ENCODE measurements at places on chromosomes 5 and 9.

DNA sequence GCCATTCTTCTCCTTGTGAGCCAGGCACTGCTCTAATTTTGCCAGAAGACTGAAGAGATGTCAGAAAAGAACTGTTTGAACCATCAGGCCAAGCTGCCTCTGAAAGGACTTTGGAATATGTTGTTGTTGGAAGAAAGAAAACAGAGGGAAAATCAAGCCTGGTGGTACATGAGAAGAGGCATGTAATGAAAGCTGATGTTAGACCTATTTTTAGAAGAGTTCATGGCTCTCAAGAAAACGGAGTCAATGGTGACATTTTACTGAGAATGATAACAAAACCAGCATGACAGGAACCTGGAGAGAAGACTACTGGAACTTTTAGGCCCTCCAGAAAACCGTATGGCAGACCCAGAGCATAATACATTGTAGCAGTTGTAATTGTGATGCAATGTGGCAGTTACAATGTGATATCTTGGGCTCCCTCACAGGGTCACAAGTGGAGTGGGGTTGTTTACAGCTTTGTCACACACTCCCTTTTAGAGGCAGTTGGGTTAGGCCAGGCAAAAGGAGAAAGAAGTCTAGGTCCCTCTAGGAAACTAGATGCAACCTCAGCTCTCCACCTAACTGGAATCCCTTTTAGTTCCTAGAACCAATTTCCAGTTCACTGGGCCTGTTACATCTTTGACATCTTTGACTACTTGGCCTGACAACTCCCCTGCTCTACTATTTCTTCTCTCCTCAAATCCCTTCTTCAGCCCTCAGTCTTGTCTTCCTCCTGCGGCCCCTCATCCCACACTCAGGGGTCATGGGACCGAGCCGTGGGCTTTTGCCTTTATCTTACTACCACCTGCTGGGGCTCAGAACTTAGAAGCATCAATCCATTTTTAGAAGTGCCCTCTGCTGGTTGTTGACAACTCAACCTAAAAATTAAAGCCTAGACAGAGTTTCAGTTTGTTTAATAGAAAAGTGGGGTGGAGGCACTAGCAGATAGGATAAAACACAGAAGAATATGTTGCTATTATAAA is 61.2 kb upstream of the JAK2 start:
- no peak for DNase-seq

DNA sequence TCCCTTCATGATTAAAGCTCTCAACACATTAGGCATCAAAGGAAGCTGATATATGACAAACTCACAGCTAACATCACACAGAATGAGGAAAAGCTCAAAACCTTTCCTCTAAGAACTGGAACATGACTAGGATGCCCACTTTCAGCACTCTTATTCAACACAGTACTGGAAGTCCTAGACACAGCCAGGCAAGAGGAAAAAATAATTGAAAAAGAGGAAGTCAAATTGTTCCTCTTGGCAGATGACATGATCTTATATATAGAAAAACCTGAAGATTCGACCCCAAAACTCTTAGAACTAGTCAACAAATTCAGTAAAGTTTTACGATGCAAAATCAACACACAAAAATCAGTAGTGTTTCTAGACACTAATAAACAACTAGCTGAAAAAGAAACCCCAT is 144.3 kb upstream of the NREP start:
- DNase-seq, result no peak

GRCh38 chr9:126483468-126484073 is 130.2 kb upstream of the LMX1B start:
- no peak for DNase-seq

DNA sequence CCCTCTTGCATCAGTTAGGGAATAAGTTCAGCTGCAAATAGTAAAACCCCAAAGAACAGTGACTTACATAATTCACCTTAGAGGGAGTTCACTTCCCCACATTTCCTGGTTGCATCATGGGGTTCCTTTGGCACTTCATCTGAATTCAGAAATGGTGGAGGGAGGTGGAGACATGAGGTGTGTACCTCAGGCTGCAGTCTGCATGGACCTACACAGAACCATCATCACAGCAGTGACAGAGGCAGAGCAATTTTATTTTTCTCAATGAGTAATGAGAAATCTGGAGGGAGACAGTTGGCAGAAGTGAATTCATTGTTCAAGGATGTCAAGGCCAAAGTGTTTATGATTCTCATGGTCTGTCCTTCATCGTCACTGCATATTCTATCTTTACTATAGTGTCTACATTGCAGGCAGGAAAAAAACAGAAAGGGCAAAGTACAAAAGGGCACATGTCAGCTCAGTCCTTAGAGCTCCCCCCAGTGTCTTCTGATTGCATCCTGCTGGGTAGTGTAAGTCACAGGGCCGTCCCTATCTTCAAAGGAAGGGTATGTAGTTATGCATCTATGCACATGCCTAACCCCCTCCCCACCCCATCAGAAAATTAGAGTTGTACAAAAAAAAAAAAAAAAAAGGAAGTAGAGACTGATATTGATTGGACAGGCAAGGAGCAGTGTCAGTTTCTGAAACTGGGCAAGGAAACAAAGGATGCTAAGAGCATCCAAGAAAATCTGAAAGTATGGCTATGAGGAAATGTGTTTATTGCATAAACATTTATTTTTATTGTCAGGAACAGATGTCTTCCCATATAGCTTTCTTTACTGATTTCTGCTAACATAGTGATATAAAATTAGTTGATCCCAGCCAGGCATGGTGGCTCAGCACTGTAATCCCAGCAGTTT is 132.7 kb upstream of the APC start:
- no peak for DNase-seq

DNA sequence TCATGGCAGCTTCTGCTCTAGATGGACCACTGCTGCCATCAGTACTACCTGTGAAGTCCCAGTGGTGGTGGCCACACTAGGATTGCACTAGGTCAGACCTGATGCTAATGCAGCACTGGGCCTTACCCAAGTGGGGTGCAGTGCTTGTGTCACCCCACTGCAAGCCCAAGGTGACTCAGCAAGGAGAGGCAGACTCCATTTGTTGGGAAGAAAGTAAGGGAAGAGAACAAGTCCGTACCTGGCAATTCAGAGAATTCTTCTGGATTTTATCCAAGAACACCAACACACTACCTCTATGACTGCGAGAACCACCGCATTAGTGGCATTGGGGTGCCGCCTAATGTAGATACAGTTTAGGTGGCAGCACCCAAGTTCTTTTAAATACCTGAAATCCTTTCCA is 34.0 kb upstream of the TYRP1 start:
- DNase-seq, result no peak

- DNase-seq, result no peak
Observed at GRCh38 chr9:107094370-107094769, 188.7 kb upstream of the RAD23B start.

DNA sequence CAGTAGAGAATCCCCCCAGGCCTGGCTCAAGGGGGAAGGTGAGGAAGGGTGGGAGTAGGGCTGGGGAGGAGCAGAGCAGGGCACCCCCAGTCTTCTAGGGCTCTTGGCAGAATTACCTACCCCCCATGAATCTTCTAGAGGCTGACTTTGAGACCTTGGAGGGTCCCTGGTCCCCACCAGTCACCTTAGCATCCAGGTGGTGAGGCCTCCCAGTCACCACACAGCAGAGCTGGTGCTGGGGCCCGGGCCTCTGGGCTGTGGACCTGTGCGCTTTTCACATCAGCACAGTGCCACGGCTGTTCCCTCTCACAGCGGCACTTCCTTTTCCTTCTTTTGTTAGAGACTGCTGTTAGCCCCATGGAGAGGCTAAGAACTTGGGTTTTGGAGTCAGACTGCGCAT is 148.6 kb upstream of the PITX1 start:
- no peak for DNase-seq

DNA sequence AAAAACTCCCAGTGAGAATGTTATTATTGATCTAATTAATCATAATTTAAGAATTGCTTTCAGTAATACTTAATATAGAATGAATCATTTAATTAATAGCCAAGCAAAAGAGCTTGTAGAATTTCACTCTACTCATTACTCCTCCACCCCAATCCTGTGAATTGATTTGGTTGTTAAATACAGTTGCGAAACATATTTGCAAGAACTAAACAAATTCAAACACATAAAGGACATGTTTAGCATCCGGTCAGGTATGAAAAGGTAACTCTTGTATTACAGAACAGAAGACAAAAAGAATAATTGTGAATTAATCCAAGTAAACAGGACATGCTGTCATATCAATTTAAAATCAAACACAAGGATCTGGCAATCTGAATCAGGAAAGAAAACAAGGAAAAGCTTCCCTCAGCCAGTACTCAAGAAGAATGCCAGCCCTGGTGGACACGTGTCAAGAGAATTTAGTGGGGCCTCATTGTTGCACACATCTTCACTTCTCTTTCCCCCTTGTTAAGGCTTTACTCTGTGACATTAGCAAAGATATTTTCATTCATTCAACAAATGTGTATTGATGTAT is 89.4 kb upstream of the SLC12A2 start:
- DNase-seq, result no peak

- no peak for DNase-seq
Observed at GRCh38 chr5:54362434-54362833, 52.1 kb upstream of the ARL15 start.

GRCh38 chr5:176817841-176818377 is 7.5 kb downstream of the UNC5A start:
- no peak for DNase-seq

DNA sequence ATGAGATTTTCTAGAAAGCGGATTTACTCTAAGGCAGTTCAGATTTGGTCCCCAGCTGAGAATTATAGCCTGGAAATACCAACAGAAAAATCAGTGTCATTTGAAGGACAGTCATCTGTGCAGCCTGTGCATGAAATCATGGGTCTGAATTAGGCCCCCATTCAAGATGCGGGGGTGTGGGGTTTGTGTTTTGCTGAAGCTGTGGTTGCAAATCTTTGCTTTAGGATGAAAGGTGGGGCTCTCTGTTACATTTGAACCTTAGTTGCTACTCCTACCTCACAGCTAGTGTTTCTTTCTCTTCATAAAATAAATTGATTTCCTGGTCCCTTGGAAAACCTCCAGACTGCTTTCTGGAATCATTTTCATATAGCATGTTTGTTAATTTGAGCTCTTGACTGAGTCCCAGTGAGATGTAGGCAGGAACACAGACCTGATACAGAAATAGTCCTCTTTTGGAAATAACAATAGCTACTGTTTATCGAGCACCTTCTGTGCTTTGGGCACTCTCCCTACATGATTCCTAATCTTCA is 4.8 kb upstream of the ABL1 start:
- DNase-seq, result no peak

DNA sequence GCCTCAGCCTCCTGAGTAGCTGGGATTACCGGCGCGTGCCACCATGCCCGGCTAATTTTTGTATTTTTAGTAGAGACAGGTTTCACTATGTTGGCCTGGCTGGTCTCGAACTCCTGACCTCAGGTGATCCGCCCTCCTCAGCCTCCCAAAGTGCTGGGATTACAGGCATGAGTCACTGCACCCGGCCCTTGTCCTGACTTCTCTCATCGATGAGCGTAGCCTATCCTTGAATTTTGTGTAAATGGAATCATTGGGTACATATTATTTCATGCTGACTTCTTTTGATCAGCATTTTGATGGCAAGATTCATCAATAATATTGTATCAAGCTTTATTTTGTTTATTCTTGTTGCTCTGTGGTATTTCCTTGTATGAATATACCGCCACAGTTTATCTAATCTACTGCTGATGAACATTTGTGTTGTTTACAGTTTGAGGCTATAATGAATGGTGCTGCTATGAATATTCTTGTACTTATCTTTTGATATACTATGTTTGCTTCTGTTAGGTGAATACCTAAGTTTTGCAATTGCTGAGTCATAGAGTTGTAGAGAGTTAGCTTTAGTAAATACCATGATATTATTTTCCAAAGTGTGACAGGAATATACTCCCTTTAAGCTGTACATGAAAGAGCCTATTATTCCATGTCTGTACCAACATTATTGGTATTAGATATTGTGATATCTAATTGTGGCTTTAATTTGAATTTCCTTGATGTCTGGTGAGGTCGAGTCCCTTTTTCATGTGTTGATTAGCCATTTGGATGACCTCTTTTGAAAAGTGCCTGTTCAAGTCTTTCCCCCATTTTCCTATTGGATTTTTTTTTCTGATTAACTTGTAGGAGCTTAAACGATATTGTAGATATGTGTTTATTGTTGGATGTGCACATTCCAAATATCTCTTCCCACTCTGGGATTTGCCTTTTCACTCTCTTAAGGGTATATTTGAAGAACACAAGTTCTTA is 107.5 kb downstream of the RGS3 start:
- DNase-seq, result no peak

DNA sequence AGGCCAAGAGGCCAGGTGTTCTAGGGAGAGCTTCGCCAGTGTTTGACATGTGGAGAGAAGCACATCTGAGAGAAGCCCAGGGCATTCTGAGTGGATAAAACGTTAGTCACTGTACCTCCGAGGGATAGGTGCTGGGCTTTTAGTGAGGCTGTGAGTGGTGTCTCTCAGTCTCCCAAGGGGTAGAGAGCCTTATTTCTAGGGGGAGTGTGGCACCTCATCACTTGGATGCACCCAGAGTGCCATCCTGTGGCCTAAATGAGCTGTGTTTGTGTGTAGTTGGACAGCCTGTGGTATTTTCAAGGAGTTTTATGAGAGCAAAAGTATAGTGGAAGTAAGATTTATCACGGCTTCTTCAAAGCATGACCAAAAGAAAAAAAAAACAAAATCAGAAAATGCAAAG is 1046.9 kb upstream of the WWC1 start:
- no peak for DNase-seq

Measured in SK-N-MC (cell line).